ENCODE measurements at places on chromosomes 3 and 15. TPM values are rescaled to one million over a fixed set of nuclear protein-coding genes. Genes with fewer than 3 reads are reported as not detected.

Gene CCPG1
- total RNA-seq = 42.7 TPM

Gene KNG1
- total RNA-seq = not detected

Gene OXTR
- 0.32 TPM for total RNA-seq

Gene CPEB1
- 26.9 TPM for total RNA-seq

Gene MINAR1
- total RNA-seq = 0.63 TPM

Gene ASB7
- total RNA-seq = 18.9 TPM

Gene PLIN1
- total RNA-seq = not detected

Gene ATP13A5
- not detected for total RNA-seq

Gene GPR156
- 0.32 TPM for total RNA-seq

Gene TMOD2
- 5.2 TPM for total RNA-seq

Gene CHRNA3
- under 0.01 TPM for total RNA-seq

Gene CELF6
- 0.26 TPM for total RNA-seq

Gene GOLGA8F
- under 0.01 TPM for total RNA-seq

Gene ZNF80
- not detected for total RNA-seq

Gene CAMK2N2
- 0.16 TPM for total RNA-seq

Gene NDN
- total RNA-seq = 36.9 TPM

Gene TTLL13
- 0.16 TPM for total RNA-seq

Gene SLC30A4
- 7.3 TPM for total RNA-seq

Gene FSTL1
- 526 TPM for total RNA-seq

Gene CCR1
- total RNA-seq = 1.5 TPM

Gene NRROS
- 0.63 TPM for total RNA-seq

Gene DCP1A
- 13.0 TPM for total RNA-seq
